ENCODE measurements at places on chromosomes 3 and 15. TPM values are rescaled to one million over a fixed set of nuclear protein-coding genes. Genes with fewer than 3 reads are reported as not detected.
A peak's percentile ranks its signal among the peaks of the same experiment; 100 is the strongest.

Gene ISL2
- total RNA-seq: not detected

Gene MESD
- total RNA-seq: 14.4 TPM

Gene GOLGA6L9
- total RNA-seq: 1.4 TPM

Gene HACL1
- total RNA-seq: 15.6 TPM

Gene CMTM7
- 4.4 TPM for total RNA-seq

Gene MYZAP
- total RNA-seq: 930 TPM

- DNase-seq: no peak
Measured at GRCh38 chr3:174869448-174869847, 10.3 kb downstream of the NAALADL2 start.

DNA sequence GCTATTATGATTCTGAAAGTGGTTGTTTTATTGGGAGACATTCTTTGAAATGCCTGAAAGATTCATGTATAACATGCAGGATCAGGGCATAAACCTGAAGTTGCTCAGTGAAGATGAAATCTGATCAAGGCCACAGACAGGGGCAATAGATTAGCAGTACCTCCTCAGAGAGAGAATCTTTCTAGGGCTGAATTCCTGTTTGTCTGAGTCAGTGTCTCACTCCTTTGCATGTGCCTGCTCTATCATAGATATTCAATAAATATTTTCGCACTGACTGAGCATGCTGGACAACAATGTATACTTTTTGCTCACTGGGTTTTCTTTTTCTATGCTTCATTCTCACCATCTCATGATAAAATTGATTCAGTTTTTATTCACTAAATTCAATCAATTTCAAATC, 49.8 kb upstream of the PFN2 start:
- DNase-seq: no peak

- no peak for DNase-seq
Measured at GRCh38 chr3:24781454-24781853, 286.8 kb upstream of the THRB start.

- no peak for DNase-seq
Measured at GRCh38 chr3:129976286-129976685, 1.8 kb downstream of the TRH start.

GRCh38 chr15:64599226-64599625, 138.8 kb downstream of the ZNF609 start:
- DNase-seq: no peak

GRCh38 chr3:31027191-31027761, 132.8 kb upstream of the GADL1 start:
- no peak for DNase-seq

- no peak for DNase-seq
Measured at GRCh38 chr3:68996356-68996995, 17.0 kb downstream of the EOGT start.

DNA sequence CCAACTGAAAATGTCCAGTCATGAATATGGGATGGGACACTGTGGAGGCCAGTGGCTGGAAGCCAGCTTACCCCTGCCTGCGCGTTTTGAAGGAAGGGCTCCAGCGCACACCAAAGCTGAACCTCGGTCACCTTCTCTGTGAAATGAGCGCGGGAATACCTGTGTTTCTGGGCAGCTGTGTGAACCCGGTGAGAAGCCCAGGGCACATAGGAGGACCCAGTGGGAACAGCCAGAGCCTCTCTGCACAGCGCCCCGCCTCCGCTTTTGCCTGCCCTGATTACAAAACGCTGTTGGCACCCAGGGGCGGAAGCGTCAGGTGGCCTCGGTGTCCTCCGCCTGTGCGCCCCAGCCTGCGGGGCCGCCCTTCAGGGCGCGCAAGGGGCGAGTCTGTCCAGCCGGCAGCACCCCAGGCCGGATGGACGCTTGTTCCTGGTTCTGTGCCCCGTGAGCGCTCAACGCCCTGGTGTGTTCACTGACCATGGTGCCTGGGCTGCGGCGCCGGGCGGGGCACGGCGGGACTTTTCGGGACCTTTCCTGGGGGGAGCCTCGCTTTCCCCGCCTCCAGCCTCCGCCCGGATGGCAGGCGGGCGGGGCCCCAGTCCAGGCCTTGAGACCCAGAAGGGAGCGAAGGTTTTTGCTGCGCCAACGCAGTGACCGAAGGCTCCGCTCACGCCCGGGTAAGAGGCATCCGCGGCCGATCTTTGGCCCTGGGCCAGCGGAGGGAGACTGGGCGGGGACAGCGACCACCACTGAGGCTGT, at the start of gene SQOR:
Gene SQOR, plus strand, starts transcription at position 598 of the 759 bp plus-strand sequence. CDS start 23,895 bp downstream, outside the sequence.
- peak; percentile 92 for DNase-seq

- no peak for DNase-seq
Measured at GRCh38 chr3:43753741-43754715, 63.3 kb downstream of the ABHD5 start.

- no peak for DNase-seq
Measured at GRCh38 chr15:68401496-68402431, 30.2 kb downstream of the ITGA11 start.

- no peak for DNase-seq
Measured at GRCh38 chr3:133152681-133153220, 114.6 kb downstream of the TMEM108 start.

- DNase-seq: no peak
Measured at GRCh38 chr3:11624161-11624560, 19.6 kb downstream of the VGLL4 start.

DNA sequence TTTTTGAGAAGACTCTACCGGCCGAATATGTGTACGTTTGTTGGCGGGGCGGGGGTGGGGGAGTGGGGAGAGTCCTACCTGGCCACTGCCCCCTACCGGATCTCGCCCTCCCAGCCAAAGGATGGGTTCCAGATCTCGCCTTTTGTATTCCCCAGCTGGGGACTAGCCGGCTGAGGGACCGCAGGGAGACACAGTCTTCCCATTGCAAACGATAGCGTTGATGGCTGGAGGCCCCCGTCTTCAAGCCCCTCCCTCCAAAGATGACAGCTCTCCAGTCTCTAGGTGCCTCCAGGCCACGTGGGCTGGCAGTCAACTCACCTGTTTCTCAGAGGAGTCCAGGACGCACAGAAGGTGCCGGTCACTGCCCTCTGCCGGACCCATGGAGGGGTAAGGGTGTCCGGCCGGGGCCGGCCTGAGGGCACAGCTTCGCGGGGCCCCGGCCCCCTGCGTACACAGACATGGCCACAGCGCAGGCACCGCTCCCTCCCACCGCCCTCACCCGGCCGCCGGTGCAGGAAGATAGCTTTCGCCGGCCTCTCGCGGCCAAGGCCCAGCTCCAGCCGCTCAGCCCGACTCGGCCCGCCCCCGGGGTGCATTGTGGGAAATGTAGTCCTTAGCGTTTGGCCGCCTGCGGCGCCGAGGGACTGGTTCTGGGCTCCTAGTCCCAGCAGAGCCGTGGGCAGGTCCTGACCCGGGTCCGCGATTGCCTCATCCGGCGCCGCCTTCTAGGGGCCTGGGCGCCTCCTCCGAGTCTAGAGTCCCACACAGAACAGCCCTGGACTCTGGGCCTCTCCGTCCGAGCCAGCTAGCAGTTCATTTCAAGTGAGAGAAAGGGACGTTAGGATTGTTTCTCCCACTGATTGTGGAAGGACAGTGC, at the start of gene MON1A:
Gene MON1A, minus strand, starts transcription at position 521 of the 877 bp plus-strand sequence. CDS start 16,465 bp downstream, outside the sequence.
- DNase-seq: peak; percentile 98

DNA sequence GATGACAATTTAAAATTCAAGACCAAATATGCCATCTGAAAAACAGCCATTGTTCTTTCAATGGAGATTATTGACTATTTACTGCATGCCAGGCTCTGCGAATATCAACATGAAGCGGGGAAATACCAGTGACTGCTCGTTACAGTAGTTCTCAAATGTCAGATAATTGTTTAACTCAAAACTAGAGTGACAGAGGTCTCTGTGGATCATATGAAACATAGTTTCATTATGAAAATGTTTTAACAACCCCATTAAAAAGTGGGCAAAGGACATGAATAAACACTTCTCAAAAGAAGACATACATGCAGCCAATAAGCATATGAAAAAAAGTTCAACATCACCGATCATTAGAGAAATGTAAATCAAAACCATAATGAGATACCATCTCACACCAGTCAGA, 50.0 kb upstream of the GPR149 start:
- DNase-seq: no peak

- no peak for DNase-seq
Measured at GRCh38 chr3:153967260-153967659, 153.9 kb upstream of the ARHGEF26 start.

DNA sequence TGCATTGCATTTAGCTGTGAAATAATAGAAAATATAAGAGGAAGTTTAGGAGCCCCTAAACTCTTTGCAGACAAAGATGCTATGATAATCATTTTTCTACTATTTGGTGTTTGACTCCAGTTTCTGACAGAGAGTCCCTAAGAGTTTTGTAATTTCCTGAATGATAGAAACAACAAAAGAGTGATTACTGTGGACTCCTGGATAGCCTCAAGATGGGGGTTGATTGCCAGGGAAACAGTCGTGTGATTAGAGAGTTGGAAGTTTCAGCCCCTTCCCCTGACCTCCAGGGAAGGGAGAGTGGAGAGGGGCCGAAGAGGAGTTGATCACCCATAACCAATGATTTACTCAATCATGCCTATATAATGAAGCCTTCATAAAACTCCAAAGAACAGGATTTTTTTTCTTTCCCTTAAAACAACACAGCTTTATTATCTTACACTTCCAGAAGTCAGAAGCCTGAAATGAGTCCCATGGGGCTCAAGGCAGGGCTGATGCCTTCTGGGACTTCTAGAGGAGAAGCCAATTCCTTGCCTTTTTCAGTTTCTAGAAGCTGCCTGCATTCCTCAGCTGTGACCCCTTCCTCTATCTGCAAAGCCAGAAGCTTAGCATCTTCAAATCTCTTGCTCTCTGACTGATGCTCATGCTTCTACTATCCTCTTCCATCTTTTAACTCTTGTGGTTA, 292.3 kb upstream of the ZPLD1 start:
- DNase-seq: no peak

- DNase-seq: no peak
Measured at GRCh38 chr3:1263121-1263520, 170.3 kb downstream of the CNTN6 start.

- DNase-seq: no peak
Measured at GRCh38 chr3:44870375-44871061, 3.9 kb upstream of the TGM4 start.

DNA sequence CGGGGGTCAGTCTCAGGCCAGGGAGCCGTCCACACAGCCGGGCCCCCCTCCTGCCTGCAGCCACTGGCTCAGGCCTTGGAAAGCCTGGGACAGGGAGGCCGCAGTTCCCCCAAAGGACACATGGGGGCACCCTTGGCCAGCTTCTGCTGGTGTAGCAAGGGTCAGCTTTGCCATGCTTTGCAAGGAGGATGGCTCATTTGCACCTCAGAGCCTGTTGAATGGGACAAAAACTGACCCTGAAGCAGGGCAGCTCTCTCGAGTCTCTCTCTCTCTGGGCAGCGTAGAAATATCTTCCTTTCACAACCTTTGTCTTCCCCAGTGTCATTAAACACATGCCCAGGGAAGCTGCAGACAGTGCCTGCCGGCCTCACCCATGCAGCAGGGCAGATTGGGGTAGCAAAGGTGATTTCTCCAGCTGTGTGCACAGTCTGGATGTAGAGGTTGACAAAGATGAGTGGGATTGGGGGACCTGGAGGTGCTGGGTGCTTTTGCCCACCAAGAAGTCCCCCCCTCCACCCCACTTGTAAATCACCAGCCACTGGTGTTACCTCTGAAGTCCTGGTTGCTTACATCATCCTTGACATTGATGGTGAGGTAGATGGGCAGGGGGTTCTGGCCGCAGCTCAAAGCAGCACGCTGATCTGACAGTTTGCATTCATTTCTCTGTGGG, 17.4 kb upstream of the EHD4 start:
- peak; percentile 89 for DNase-seq

Measured in left ventricle myocardium superior (tissue), 1 donor.